Retinal pigment epithelial cell (primary cell): ENCODE measurements at places on chromosomes 7 and 10.
A peak's percentile ranks its signal among the peaks of the same experiment; 100 is the strongest.

- peak; percentile 10 for DNase-seq
Observed at GRCh38 chr10:90787393-90788198, 70.2 kb downstream of the HTR7 start.

DNA sequence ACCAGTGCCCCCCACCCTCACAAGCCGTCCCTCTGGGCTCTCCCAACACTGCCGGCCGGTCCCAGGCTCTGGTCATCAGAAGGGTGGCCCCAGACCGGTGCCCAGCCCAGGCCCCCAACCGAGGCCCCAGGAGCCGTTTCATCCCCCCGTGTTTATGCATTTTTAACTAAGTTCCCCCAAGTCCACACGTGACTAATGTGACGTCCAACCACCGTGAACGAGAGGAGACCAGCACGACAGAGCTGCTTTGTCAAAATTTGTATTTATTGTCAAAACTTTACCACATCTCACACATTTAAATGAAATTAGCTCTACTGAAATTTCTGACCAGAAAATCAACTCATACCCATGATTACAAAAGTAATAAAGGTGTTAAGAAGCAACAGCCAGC is 8.6 kb downstream of the VENTX start:
- no peak for DNase-seq

DNA sequence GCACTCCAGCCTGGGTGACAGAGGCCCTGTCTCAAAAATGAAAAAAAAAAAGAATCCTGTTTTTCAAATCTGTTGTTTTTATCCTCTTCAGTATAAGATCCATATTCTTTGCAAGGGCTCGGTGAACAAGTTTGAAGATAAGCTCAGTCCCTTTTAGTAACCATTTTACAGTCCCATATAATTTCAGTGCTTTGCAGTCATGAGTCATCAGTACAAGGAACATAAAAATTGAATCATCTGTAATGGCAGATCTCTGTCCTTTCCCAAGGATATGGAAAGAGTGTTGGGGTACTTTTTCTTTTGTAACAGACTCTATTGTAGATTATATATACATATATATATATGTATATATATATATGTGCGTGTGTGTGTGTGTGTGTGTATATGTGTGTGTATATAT is 52.2 kb upstream of the ZPBP start:
- no peak for DNase-seq

- DNase-seq: peak; percentile 14
Observed at GRCh38 chr7:81833401-81833800, 63.6 kb upstream of the HGF start.

DNA sequence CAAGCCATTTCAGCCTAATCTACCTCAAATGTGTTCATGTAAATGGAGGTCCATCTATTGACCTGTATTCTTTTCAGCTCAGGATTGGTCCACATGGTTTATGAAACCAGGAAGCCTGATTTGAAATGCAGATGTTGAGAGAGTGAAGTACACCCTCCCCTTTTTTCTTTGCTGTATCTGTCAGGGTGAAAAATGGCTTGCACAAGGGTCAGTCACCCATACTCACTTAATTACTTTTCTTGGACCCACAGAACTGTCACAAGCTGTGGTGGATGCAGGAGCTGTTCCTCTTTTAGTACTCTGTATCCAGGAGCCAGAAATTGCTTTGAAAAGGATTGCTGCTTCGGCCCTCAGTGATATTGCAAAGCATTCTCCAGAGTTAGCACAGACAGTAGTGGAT is 41.2 kb downstream of the SPAG6 start:
- DNase-seq: no peak

- no peak for DNase-seq
Observed at GRCh38 chr10:71550628-71551027, 153.9 kb downstream of the CDH23 start.

DNA sequence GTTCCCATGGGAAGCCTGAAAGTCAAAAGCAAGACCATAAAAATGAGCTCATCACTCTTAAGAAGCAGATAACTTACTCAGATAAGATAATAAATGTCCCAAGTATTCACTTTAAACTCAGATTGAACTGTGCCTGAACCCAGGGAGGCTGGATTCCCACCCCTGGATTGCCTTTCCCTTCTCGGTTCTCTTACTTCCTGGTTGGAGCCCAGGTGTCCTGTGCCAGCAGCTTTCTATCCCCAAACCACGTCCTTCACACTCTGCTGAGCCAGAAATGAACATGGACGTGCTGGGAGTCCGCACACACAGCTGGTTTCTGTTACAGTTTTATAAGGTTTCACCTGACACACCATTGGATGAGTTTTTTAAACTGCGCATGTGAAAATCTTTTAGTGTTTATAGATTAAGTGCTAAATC is 636.2 kb upstream of the IGFBP3 start:
- no peak for DNase-seq

DNA sequence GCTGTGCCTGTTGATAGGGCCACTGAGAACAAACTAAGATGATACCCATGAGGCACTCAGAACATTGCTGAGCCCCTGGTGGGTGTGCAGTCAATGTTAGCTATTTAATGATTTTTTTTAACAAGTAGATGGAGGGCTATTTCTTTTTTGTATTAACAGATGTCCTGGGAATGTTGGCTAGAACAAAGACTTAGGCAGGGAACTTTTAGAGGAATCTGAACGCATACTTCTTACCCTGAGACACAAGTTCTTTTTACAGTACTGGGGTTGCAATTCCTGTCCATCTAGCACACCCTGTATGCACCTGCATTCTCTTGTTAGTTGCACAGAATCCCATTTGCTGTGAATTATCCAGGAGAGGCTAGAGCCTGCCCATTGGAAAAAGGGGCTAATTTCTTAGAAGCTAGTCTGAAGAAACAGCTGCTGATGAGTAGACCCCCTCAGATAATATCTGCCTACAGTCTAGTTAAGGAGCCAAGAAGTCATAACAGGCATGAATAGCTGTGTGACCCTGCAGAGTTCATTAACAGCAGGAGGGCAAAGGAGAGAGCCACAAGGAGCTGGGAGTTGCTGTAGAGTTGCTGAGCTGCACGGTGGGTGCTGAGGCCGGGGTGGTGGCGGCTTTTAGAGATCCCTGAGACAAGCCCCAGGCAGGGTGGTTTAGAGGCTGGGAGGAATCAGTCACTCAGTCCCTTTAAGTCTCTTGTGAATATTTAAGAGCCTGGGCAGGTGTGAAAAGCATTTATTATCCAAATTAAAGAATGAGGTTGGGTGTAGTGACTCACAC is 103.7 kb upstream of the FZD8 start:
- DNase-seq: no peak

GRCh38 chr10:21728618-21729017 is 194.6 kb downstream of the MLLT10 start:
- no peak for DNase-seq

- no peak for DNase-seq
Observed at GRCh38 chr7:130865408-130866236, 131.6 kb upstream of the KLF14 start.

- no peak for DNase-seq
Observed at GRCh38 chr10:121326905-121327304, 271.3 kb downstream of the FGFR2 start.

- DNase-seq: no peak
Observed at GRCh38 chr10:64558094-64558835, 1037.1 kb downstream of the REEP3 start.

DNA sequence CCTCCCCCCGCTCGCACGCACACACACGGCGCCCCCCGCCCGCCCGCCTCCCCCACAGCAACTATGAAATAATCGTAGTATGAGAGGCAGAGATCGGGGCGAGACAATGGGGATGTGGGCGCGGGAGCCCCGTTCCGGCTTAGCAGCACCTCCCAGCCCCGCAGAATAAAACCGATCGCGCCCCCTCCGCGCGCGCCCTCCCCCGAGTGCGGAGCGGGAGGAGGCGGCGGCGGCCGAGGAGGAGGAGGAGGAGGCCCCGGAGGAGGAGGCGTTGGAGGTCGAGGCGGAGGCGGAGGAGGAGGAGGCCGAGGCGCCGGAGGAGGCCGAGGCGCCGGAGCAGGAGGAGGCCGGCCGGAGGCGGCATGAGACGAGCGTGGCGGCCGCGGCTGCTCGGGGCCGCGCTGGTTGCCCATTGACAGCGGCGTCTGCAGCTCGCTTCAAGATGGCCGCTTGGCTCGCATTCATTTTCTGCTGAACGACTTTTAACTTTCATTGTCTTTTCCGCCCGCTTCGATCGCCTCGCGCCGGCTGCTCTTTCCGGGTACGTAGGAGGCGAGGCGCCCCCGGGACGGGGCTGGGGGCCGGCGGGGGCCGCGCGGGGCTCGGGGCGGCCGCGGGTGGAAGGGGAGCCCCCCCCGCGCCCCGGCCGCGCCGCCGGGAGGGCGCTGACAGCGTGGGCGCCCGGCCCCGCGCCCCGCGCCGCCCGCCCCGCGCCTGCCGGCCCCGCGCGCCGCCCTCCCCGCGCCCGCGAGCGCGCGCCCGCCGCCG is 441 bp downstream of the BMI1 start:
- no peak for DNase-seq

DNA sequence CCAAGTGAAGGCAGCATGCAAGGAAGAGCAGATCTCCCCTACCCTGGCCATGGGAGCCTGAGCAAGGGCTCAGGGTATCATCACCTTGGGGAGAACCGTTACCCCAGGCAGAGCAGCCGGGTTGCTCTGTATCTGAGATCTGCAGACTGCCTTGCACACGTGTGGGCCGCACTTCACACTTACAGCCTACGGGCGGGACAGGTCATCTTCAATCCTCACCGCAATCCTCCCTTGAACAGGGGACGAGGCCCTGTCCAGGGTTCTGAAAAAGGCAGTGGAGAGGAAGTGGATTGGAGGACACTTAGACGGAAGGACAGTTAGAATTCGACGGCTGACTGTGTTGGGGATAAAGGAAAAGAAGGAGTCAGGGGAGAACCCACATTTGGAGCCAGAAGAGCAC is 51.4 kb downstream of the NPS start:
- no peak for DNase-seq
